ENCODE measurements at places on chromosomes 5 and 9.

GRCh38 chr9:79185866-79186265, 385.9 kb upstream of the TLE4 start:
- DNase-seq = no peak

DNA sequence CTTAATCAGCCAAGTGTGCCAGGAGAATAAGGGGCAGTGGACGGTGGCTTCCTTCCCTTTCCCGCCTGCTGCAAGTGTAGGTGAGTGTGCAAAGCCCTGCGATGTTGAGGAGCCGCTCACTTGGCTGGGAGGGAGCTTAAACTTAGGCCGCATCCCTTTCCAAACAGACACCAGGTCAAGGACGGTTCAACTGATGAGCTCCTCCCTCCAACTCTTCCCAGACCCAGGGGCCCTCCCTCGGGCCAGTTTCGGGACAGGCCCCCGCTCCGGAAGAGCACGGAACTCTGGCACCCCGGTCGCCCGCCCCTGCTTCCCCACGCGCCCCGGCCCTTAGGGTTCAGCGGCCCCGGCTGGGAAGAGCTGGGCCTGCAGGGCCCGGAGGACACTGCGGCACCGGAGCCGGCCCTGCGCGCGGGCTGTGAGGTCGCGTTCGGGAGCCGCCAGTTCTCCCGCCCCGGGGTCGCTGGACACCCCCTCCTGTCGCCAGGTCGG, 481 bp downstream of the MRPL36 start:
- no peak for DNase-seq

DNA sequence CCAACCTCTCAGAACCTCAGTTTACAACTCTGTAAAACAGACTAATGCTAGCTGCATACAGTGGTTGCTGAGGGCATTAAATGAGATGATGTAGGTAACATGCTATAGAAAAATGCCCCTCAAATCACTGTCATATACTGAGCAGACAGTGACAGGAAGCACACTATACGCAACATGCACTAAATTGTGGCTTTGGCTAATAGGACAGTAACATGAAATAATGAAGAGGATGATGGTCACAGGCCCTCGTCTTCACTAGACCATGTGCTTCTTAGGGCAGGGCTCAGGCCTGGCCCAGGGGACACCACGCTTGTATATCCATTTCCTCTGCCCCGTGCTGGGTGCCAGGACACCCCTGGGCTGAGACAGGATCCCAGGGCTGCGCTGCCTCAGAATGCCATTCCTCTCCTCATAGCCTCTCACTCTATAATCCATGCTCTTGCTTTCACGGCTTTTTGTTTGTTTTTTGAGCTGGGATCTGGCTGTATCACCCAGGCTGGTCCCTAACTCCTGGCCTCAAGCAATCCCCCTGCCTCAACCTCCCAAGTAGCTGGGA, 18.9 kb downstream of the CSF1R start:
- DNase-seq = no peak

DNA sequence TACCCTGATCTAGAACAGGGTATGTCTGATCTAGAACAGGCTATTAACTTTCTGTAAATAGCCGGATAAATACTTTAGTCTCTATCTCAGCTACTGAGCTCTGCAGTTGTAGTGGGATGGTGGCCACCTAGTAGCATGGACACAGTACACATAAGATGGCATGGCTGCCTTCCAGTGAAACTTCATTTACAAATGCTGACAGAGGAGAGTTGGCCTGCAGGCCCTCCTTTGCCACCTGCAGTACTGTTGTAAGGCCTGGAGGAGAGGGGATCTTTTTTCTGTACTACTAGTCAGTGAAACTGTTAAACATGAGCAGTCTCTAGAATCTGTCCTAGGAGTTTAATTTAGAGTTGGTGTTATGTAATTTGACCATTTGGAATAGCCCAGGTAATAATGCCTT, 86.0 kb downstream of the TRIO start:
- no peak for DNase-seq

DNA sequence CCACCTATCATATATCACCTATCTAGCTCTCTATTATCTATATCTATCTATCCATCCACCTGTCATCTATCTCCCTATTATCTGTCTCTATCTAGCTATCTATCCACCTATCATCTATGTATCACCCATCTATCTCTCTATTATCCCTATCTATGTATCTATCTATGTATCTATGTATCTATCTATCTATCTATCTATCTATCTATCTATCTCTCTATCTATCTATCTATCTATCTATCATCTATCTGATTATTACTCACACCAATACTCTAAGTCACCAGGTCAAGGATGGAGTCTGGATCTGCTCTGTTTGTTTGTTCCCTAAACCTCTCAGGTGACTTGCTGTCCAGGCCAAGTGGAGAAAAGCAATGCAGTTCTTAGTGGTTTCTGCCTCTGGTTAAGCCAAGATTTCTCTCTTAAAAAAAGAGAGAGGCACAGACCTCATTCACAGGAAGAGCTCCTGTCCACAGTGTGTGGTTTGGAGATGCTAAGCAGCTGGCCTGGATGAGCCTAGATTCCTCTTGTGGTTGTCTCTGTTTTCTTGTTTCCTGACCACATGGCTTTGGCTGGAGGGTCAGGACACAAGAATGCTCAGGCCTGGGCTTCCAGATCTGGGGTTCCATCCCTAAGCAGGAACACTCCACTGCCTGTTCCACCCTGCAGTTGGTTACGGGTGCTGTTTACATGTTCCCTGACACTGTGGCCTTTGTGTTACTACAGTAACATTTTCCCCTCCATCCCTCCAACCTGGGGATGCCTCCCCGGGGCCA, 133.4 kb downstream of the PHF2 start:
- no peak for DNase-seq

- no peak for DNase-seq
Observed at GRCh38 chr5:62701036-62701435, 122.4 kb downstream of the LRRC70 start.

- DNase-seq = no peak
Observed at GRCh38 chr9:14652729-14653377, 40.4 kb downstream of the ZDHHC21 start.

DNA sequence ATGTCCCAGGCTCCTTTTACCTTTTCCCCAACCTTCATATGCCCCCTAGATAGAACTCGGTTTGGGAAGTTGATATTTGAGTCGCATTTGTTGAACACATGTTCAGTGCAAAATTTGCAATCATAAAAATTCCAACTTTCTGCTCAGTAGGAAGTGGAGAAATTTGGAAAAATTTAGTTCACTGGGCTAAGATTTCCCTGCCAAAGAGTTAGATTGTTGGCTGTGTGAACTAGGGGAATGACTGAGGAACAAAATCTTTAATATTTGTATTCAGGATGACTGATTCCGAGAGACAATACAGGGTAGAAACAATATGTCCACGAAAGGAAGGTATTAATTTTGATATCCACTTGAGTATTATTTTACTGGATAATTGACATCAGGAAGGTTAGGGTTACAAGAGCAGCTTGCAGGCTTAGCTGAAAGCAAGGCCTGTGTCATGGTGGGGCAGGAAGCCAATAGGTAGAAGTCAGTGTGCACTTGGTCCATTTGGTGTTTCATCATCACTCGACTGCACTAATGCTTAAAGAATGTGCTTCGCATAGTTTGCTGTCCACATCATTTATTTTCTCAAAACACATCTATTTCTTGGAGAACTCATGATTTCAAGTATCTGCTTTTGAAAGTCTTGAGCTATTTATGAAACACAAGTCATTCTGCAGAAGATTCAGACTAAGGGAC, 59.4 kb upstream of the GNA14 start:
- DNase-seq = peak; percentile 76

- DNase-seq = no peak
Observed at GRCh38 chr9:72813544-72813943, 139.3 kb downstream of the ALDH1A1 start.

Measured in right cardiac atrium (tissue), 5 donors.